ENCODE measurements at places on chromosomes 7 and 10. TPM values are rescaled to one million over a fixed set of nuclear protein-coding genes. Genes with fewer than 3 reads are reported as not detected.

ADAM12 gene
- 3.6 TPM for total RNA-seq

PWWP2B gene
- 16.7 TPM for total RNA-seq

DNA sequence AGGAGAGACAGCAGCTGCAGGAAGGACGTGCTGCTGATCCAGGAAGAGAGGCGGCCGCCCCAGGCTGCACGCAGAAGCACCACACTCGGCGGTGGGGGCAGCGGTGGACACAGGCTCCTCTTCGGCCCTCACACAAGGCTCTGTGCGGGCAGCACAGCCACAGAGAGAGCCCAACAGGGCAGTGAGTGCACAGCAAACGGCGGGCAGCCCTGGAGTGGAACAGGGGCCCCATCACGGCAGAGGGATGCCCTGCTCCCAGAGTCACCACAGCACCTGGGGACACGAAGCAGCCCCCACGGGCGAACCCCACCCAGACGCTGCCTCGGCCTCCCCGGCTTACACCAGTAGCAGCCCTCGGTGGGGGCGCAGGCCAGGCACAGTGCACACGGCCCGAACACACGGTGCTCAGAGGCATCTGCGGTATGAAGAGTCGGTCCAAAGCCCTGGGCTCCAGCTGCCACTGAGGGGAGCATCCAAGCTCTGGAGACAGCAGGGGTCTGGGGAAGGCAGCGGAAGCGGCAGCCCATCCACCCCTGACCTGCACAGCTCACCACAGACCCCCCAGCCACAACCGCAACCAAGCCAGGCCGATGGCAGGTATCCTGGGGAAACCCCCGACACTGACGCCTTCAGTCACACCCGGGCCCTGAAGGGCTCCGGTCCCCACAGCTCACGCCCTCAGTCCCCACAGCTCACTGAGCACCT, 16.8 kb downstream of the NUDT1 start:
- no peak for DNase-seq

DNA sequence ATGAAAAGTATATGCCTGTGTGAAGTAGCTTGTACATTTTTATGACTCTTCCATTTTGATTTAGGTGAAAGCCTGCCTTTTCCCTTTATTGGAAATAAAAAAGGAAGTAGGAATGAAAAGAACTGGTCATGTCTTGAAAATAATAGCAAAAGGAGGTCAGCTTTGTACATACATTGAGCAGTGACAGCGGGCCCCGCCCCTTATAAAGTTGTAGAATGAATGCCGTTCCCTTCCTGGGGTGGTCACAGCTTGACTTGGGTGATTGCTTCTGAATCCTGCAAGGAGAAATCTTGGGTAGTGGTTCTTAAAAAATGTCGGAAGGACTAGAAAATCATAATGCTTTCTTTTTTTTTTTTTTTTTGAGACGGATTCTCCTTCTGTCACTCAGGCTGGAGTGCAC, 31.7 kb downstream of the CAMK1D start:
- no peak for DNase-seq

DNA sequence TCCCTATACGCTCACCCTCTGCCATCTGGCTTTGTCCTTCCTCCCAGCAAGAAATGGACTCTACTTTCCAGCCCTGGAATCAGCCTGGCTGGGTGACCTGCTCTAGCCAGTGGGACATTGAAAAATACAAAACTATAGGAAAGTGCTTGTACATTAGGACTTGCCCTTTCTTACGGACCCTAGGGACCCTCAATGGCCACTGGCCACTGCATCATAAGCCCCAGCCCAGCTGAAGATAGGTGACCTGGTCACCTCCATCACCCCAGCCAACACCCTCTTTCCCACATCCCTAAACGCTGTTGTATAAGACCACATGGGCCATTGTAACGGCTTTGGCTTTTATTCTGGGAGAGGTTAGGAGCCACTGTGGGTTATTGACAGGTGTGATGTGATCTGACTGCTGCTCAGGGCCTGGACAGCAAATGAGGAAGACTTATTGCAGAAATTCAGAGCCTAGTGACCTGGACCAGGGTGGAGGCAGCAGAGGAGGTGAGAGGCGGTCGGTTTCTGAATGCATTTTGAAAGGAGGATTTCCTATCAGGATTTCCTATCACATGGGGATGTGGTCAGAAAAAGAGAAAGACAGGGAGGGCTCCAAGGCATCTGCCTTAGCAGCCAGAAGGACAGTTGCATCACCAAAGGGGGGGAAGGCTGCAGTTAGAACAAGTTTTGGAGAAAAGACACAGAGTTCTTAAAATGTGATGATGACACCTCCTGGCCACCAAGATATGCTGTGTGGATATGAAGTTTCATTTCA, 2.2 kb upstream of the LMBR1 start:
- no peak for DNase-seq

- no peak for DNase-seq
Measured at GRCh38 chr7:111012799-111013675, 77.9 kb upstream of the LRRN3 start.

DNA sequence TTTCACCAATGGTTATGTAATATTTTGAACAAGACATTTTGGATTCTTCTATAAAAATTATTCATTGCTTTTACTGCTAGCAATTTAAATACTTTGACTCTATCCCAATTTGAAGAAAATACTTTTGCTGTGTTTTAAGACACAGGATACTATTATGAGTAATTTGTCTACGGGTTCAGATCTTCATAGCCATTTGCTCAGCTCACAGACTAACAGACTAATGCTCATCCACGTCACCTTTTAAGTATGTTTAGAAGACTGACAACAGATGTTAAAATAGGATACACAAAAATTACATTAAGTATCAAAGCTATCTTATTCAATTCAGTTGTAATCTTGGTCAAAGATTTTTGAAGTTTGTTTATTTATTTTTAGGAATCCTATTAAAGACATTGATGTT, 251.3 kb upstream of the CHRM2 start:
- DNase-seq: no peak

DNA sequence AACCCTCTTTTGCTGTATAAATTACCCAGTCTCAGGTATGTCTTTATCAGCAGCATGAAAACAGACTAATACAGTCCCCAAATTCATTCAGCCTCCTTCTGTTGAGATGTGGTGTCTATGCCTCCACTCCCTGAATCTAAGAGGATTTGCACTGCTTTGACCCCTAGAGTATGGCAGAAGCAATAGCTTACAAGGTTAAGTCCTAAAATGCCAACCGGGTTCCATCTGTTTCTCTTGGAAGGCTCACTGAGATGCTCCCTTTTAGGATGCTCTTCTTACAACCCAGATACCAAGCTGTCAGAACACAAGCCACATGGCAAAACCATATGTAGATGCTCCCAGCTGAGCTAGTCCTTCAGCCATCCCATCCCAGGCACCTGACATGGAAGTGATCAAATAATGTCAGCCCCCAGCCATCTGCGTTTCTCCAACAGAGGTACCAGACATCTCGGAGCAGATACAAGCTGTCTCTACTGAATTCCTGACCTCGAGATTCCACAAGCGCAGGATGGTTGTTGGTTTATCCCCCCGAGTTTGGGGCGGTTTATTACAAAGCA, 20.2 kb downstream of the CALN1 start:
- no peak for DNase-seq

DNA sequence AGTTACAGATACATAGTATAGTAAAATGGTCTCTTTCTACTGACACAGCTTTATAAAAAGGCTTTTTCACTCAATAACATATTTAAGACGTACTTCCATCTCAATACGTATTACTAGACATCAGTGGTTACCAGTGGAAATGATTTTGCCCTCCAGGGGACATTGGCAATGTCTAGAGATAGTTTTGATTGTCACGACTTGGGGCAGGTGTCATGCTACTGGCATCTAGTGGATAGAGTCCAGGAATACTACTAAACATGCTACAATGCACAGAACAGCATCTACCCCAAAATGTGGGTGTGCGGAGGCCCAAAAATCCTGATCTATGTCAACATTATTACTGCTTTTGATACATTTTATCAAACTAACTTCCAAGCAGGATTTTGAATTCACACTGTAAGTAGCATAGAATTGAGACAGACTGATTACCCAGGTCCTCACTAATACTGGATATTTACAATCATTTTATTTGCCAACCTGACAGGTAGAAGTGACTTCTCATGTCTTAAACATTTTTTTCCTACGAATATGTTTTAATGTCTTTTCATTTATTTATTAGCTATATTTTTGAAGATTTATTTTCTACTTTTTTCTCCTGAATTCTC, 53.8 kb downstream of the HGF start:
- DNase-seq: no peak

GRCh38 chr10:18140957-18141845, 977 bp downstream of the CACNB2 start:
- DNase-seq: no peak

- no peak for DNase-seq
Measured at GRCh38 chr7:134364619-134365037, 47.9 kb upstream of the SLC35B4 start.

- DNase-seq: no peak
Measured at GRCh38 chr7:1748839-1749173, 78.7 kb downstream of the ELFN1 start.

Measured in dorsolateral prefrontal cortex (tissue), 122 donors.